ENCODE measurements at places on chromosomes 5 and 9.

DNA sequence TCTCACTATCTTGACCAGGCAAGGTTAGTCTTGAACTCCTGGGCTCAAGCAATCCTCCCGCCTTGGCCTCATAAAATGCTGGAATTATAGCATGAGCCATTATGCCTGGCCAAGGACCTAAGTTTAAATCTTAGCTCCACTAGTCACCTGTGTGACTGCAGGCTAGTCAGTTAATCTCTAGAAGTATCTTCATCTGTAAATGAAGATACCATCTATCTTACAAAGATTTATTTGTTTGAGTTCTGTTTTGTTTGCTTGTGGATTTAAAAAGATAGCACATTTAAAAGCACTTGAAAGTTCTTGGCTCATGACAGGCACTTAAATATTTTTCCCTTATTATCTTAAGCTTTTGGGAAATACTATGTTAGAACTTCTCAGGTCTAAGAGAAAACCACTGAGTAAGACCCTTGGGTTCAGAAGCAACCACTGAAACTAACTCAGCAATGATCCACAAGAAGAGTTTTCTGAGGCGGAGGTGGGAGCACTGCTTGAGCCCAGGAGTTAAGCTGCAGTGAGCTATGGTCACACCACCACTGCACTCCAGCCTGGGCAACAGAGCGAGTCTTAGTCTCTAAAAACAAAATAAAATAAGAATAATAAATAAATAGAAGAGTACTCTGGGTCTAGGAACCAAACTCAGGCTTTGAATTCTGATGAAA, 19.1 kb downstream of the TMEM245 start:
- DNase-seq: no peak

GRCh38 chr5:72121780-72122445, 14.6 kb downstream of the MAP1B start:
- no peak for DNase-seq

DNA sequence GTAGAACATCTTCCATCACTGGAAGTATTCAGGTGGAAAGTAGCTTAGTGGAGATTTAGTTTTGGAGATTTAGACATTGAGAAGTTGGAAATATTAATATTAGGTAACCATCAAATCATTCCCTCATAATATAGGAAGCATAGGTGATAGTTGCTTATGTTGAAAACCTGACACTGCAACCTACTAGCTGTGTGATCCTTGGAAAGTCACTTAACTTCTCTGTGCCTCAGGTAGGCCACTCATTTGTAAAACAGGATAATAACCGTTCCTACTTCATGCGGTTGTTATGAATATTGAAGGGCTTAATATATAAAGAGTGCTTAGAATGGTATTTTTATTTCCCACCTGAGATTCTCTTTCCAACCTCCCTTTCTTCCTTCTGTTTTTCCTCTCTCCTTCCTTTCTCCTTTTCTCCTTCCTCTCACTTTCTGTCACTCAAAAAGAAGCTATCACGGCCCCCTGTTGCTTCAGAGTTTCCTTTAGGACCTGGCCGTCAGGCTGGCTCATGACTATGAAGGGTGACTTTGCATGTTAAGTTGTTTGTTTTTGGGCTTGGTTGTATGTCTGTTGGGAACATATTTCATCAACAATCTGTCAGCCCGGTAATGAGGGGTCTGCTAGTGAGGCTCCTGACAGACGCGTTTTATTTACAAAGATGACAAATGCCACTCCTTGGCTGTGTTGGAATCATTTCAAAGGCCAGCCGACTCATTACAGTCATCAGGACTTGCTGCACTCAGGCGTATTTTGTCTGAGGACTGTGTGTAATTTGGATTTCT, 31.0 kb downstream of the DOCK2 start:
- no peak for DNase-seq

- no peak for DNase-seq
Measured at GRCh38 chr9:12774861-12775678, at the start of gene LURAP1L. Gene LURAP1L, plus strand, starts transcription at chr9:12775020. Its CDS starts 696 bp downstream, at chr9:12775716.

- no peak for DNase-seq
Measured at GRCh38 chr5:115857057-115857479, 15.3 kb downstream of the AP3S1 start.

DNA sequence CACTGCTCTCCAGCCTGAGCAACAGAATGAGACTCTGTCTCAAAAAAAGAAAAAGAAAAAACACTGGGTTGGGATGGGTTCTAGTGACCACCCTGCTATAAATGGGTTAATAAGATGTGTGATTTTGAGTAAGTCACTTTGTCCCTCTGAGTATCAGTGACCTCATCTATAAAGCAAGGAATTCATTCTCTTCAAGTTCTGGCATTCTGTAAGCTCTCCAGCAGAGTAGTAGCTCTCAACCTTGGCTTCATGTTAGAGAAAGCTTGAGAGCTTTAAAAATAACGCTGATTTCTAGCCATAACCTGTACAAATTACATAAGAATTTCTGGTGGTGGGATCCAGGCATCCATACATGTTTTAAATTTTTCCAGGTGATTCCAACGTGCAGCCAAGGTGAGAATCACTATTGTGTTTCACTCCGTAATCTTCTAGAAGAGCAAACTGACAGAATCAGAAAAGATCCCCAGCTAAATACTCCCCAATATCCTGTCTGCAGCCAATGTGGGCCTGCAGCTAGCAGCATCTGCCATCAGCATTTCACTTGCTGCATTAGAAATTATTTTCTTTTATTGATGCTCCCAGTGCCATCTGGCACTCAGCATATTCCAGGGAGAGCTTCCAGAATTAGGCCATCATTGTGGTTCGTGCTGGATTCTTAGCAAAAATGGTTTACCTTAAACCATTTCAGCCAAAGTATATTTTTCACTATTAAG, 109.4 kb downstream of the FEM1C start:
- no peak for DNase-seq

GRCh38 chr9:129006328-129007034, 21.6 kb downstream of the SH3GLB2 start:
- DNase-seq: no peak

GRCh38 chr5:177116631-177117373, 16.8 kb upstream of the NSD1 start:
- DNase-seq: peak; percentile 72

DNA sequence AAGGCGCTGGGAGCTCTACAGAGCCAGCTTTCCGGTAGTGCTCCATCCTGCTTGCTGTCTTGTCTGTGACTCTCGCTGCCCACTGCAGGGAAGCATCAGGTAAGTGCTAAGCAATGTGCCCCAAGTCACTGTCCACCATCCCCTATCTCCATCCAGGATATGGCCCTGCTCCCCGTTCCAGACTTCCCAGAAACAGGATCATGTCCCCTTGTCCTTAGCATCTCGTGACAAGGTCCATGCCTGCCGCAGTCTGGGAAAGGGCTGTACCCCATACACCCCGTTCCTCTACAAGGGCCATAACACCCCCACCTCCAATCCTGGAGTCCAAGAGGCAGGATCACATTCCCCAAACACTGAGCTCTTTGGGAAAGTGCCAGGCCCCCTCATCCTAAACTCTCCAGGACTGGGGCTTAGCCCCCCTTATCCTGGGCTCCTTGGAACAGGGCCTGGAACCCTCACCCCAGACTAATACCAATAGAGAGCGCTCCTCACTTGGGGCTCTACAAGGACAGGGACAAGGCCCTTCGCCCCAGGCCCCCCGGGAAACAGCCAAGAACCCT, 566 bp downstream of the RPP25L start:
- no peak for DNase-seq

DNA sequence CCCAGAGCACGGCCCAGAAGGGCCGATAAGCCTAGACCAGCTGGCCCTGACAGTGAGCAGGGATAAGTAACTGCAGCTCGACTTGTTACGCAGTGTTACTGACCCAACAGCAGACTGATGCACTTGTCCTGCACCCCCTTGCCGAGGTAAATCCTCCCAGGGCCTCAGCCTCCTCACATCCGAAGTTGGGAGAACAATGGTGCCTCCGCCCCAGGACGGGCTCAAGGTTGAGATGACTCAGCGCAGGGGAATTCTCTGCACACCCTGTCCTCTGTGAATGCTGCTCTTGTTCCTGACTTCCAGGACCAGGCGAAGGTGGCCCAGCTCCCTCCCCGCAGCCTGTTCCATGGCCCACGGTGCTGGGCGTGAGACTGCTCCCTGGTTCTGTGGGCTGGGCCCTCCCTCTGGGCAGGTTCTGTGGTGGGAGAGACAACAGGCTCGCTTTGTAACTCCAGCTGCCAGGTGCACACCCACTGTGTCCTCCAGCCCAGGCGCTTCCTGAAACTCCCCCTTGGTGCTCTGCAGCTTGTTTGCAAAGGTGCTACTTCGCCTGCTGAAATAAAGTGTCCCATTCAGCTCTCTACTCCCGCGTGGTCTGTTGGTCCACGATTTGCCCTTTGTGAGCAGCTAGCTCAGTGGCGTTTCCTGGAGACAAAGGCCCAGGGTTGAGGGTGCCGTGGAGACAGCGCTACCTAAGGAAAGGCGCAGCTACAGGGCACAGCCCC, 40.1 kb upstream of the SLC6A19 start:
- DNase-seq: no peak

DNA sequence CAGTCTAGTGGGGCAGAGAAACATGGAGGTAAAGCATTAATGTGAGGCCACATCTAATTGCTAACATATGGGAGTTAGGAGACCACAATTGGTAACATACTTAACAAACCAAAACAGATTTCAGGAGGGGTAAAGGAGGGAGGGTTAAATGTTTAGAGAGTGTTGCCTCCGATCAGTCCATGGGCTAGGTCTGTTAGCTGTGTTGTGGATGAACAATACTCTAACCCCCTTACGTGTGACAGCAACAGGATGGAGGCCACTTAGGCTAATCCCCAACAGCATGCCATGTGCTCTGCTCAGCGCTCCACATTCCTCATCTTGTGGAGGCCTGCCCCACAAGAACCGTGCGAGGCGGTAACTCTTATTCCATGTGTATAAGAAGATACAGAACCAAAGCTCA, 167.0 kb downstream of the CRB2 start:
- DNase-seq: no peak

- DNase-seq: no peak
Measured at GRCh38 chr5:81212211-81212751, 20.8 kb upstream of the CKMT2 start.

DNA sequence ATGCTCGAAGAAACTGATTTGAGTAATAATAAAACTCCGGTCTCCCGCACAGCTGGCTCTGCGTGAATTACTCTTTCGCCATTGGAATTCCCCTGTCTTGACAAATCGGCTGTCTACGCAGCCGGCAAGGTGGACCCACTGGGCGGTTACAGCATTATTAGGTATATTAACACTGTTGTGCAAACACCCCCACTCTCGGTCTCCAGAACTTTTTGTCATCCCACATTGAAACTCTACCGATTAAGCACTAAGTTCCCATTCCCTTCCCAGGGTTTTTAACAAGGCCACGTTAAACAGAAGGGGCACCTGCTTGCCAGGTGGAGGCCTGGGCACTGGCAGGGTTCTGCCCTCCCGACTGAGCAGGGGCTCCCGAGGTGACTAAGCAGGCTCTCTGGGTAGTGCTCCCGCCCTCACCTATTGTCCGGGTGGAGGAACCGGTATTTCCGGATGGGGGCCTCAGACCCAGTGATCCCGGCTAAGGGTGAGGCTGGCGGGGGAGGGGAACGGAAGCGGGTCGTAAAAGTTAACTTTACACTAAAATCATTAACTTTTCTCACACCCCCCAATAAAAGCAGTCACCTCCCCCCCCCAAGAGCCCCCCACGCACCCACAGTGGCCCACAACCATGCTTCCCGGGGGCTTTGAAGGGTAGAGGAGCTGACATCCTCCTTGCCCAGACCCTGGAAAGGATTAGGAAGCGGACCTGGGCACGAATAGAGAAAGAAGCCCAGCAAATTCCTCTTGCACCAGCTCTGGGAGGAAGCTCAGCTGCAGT, 53.5 kb upstream of the TJP2 start:
- DNase-seq: no peak

- no peak for DNase-seq
Measured at GRCh38 chr5:172973931-172974330, 9.6 kb upstream of the ATP6V0E1 start.

DNA sequence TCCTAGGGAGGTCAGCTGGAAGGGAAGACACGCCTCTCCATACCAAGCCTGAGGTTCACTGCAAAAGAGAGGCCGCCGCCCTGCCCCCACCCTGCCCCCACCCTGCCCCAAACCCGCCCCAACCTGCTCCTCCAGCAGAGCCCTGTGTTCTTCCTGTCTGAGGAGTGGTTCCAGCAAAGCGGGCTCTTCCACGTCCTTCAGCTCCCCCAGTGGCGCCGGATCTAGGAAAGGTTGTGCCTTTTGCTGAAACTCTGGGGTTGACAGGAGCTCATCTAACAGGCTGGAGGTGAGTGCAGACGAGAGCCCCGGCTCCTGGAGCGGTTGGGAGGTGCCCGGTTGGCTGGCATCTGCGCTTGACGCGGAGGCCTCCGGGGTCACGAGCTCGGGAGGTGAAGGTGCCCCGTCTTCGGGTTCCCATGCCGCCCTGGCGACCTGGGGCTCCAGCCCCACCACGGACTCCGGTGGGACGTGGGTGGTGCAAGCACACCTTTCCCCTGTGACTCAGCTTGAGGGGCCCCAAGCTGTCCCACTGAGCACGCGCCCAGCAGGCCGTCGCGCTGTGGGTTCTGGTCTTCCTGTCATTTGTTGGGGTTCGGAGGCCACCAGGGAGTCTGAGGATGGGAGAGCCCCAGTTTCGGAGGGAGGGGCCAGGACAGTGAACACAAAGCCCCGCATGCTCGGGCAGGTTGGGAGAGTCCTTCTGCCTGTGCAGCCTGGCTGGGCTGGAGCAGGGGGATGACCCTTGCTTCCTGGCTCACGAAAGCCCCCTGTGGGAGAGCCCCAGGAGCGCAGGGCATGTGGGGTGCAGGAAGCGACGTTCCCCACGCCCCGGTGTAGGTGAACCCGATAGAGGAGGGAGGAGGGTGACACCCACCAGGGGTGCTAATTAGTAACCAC, 1467.1 kb downstream of the FOXD4L5 start:
- DNase-seq: no peak

DNA sequence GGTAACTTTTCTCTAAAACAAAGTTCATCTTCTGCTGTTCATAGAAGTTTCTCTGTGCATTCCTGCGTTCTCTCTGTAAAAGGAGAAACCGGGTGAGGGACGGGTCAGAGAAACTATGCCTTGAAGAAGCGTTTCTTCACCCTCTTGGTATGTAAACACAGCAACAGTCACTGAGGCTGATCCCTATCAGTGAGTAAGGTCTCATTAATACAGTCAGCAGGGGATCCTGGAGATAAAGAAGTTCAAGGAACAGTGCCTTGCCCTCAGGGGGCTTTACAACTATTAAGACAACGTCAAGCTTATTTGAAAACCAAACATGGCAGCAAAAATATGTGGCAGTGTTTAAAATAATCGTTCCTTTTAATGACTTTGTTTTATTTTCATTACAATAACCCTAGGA, 202.9 kb upstream of the IL12B start:
- DNase-seq: no peak

All from stimulated activated naive CD4-positive, alpha-beta T cell (primary cell).